ENCODE measurements at places on chromosomes 16 and 17.

DNA sequence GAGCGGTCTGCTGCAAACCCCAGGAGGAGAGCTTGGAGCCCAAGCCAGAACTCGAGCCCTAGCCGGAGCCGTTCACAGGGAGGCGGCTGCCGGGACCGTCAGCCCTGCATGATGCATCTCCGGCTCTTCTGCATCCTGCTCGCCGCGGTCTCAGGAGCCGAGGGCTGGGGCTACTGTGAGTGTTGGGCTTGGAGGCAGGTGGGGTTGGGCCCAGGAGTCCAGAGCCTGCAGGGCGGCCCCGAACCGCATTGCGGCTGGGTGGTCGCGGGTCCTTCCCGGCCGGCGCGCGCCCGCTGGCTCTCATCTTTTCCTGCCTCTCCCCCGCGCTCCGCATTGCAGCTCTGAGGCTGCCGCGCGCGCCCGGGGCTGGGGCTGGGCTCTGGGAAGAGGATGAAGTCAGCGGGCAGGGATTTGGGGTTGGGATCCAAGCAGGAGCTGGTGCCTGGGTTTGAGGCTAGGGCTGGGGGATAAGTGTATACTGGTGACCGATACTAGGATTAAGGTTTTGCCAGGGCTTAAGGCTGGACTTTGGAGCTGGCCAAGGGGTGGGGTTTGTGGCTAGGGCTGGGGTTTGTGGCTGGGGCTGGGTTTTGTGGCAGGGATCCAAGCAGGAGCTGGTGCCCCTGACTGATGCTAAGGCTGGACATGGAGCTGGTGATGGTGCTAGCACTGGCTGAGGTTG lies 532 bp downstream of the CNTNAP1 start:
- no peak for DNase-seq

GRCh38 chr17:81599719-81600486 lies 37.0 kb downstream of the NPLOC4 start:
- DNase-seq: no peak

- DNase-seq: no peak
These were observed 2.0 kb upstream of the ZNF263 start for GRCh38 chr16:3281222-3281820.

- no peak for DNase-seq
These were observed 20.4 kb upstream of the TFAP4 start for GRCh38 chr16:4293181-4293716.

- DNase-seq: peak; percentile 59
These were observed 47.0 kb upstream of the AMZ2 start for GRCh38 chr17:68200689-68201417.

DNA sequence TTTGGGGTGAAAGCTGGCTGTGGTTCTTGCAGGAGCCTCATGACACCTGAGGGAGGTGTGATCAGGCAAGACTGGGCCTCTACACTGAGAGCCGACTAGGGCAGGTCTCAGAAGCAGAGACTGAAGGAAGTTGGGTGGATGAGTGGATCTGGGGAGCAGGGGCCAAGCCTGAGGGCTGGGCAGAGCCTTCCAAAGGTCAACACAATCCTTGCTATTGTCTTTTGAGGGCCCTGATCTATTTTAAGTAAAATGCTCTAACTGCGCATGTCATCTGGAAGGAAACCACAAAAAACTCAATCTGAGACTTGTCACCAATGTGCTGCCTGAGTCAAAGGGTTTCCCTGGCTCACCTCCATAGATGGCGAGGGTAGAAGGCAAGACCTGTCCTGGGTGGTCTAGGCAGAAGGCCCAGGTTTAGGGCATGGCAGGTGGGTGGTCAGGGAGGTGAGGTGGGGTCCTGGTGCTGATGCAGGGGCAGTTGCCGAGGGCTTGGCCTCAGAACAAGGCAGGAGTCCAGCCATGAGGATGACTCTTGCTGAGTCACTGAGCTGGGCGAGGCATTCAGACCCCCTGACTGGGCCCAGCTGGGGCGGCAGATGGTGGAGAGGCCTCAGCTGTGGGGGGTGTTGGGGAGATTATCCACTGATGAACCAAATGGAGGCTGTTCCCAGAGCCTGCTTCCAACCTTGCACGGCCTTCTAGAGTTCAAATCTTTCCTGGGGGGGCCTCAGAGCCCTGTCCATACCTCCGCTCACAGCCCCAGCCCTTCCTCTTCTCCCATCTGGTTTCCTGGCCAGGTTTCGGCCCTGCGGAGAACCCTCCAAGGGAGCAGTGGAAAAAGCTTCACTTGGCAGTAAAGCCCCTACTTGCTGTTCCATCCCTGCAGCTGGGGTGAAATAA lies 5.1 kb downstream of the MVP start:
- no peak for DNase-seq

DNA sequence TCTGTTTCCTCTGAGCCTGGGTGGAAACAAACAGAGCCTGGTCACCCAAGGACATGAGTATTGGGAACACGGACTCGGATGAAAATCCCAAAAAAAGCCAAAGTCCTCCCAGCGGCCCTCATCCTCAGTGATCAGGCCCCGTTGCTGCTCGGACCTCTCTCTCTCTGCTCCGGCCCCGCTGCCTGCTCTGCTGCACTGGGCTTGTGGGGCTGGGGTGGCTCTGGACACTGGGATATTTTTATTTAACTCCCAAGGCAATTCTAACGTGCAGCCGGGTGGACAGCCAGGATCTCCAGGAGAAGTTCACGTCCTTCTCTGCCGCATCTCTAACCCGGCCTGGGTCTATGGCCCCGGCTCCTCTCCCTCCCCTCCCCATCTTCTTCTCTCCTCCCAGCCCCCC lies 280.9 kb upstream of the TNRC6C start:
- DNase-seq: no peak

GRCh38 chr17:50830994-50831393 lies 4.4 kb upstream of the WFIKKN2 start:
- no peak for DNase-seq

DNA sequence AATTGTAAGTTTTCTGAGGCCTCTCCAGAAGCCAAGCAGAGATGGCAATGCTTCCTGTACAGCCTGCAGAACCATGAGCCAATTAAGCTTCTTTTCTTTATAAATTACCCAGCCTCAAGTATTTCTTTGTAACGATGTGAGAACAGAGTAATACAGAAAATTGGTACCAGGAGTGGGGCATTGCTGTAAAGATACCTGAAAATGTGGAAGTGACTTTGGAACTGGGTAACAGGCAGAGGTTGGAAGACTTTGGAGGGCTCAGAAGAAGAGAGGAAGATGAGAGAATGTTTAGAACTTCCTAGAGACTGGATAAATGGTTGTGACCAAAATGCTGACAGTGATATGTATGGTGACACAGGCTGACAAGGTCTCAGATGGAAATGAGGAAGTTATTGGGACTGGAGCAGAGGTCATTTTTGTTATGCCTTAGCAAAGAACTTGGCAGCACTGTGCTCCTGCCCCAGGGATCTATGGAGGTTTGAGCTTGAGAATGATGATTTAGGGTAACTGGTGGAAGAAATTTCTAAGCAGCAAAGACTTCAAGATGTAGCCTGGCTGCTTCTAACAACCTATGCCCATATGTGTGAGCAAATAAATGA lies 23.1 kb downstream of the PRDM7 start:
- DNase-seq: no peak

DNA sequence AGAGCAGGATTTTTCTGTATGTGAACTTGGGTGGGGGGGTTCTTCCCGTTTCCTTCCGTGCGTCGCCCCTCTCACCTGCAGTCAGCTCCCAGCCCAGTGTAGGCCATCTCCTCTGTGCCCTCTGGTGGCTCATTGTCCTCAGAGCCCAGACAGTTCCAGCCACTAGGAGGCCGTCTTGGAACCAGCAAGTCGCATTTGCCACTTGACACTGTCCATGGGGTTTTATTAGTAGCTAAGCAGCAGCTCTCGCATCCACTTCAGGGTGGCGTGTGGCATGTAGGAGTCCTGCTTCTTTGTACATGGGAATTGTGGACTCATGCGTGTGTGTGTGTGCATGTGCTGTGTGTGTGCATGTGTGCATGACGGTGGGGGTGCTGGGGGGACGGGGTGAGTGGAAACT lies 74.0 kb downstream of the SEC14L1 start:
- peak; percentile 43 for DNase-seq

GRCh38 chr17:51674579-51675255 lies 414.4 kb downstream of the UTP18 start:
- no peak for DNase-seq

Measured in NCI-H460 (cell line).